Right lobe of liver (tissue), 6 donors: ENCODE measurements at places on chromosomes 6 and 20. TPM values are rescaled to one million over a fixed set of nuclear protein-coding genes. Genes with fewer than 3 reads are reported as not detected.

IPCEF1 gene
- 1.5 TPM for total RNA-seq

- DNase-seq, result no peak
Observed at GRCh38 chr6:159996626-159997497, 28.0 kb downstream of the IGF2R start.

- DNase-seq, result no peak
Observed at GRCh38 chr6:3159805-3160781, 2.7 kb upstream of the TUBB2A start.

DNA sequence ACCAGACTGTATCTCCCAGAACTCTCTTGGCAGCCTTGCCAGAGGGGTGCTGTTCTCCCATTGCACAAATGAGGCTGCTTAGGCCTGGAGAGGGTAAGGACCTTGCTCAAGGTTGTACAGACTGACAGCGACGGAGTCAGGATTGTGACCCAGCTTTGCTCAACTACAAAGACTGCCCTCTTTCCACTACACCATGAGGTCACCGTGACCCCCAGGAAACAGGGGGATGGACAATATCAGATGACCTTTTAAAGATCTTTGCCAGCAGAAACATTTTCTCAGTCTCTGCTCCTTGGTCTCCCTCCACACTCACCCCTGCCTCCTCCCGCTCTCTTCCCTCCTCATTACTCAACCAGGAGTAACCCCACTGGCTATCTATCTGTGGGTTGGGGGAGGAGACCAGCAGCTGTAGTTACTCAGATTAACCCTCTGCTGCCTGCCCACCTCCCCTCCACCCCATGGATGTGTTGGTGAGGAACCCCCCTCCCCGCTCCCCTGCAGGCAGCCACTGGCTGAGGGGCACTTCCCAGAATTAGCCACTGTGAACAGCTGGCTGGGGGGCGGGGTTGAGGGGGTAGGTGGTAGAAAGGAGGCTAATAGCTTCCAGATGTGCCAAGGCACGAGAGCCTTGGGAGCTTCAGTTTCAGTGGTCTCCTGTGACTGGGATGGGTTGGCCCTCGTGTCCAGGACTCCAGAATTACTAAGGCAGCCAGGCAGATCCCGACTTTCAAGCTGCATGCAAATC, 26.9 kb upstream of the MRPS18A start:
- no peak for DNase-seq

DNA sequence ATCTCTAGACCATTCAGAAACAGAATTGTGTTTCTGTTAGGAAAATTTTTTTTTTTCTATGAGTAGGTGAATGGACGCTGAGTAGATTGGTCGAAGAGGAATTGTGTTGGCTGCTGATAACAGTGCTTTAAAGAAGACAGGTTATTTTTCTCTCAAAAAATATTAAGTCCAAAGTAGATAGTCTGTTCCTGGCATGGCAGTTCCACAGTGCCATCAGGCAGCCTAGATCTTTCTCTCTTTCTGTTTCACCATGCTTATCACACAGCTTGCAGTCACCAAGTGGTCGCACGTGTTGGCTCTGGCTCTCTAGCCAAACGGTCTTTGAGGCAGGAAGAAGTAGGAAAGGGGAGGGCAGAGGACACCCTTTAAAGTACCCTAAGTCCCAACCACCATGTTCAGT, 22.4 kb upstream of the SERINC3 start:
- no peak for DNase-seq

- no peak for DNase-seq
Observed at GRCh38 chr6:37126493-37126958, 43.4 kb upstream of the PIM1 start.

- no peak for DNase-seq
Observed at GRCh38 chr6:1178590-1178989, 133.3 kb upstream of the FOXQ1 start.

DNA sequence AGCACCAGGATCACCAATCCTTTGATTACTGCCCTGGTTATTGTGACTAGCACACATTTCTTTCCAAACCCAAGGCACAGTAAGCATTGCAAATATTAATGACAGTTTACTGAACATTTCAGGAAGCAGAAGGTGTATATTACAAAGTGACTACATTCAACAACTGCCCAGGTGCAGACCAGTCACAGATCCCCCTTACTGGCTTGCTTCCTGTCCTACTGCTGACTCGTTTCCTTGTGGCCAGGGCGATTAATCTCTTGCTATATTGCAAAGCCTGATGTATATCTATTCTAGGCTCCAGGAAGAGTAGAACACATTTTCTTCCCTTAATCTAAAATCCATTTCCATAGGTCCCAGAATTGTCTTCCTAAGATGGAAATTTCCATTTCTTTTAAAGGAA, 77.2 kb upstream of the EPHA7 start:
- DNase-seq, result no peak

DNA sequence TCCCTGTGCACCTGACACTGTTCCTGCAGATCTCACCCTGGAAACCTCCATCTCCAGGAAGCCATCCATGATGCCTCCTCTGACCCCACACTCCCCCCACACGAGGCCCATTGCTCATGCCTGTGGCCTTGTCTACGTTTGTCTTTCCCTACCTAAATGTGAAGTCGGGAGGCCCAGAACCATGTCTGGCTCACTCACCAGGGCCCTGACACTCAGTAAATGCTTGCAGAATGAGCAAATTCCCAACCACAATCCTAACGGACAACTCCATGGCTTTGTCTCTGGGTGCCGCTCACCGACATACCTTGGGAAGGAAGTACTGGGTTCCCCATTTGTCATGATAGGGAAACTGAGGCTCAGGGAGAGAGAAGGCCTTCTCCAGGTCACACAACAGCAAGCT, 7.3 kb downstream of the PEDS1 start:
- no peak for DNase-seq

GRCh38 chr6:165636402-165637048, 26.5 kb downstream of the PDE10A start:
- no peak for DNase-seq

GRCh38 chr6:21273451-21273850, 320.1 kb upstream of the SOX4 start:
- no peak for DNase-seq

CTSA gene
- 94.0 TPM for total RNA-seq

CAPN11 gene
- total RNA-seq, result not detected

- DNase-seq, result no peak
Observed at GRCh38 chr6:105769987-105770386, 316.1 kb upstream of the PRDM1 start.

DNA sequence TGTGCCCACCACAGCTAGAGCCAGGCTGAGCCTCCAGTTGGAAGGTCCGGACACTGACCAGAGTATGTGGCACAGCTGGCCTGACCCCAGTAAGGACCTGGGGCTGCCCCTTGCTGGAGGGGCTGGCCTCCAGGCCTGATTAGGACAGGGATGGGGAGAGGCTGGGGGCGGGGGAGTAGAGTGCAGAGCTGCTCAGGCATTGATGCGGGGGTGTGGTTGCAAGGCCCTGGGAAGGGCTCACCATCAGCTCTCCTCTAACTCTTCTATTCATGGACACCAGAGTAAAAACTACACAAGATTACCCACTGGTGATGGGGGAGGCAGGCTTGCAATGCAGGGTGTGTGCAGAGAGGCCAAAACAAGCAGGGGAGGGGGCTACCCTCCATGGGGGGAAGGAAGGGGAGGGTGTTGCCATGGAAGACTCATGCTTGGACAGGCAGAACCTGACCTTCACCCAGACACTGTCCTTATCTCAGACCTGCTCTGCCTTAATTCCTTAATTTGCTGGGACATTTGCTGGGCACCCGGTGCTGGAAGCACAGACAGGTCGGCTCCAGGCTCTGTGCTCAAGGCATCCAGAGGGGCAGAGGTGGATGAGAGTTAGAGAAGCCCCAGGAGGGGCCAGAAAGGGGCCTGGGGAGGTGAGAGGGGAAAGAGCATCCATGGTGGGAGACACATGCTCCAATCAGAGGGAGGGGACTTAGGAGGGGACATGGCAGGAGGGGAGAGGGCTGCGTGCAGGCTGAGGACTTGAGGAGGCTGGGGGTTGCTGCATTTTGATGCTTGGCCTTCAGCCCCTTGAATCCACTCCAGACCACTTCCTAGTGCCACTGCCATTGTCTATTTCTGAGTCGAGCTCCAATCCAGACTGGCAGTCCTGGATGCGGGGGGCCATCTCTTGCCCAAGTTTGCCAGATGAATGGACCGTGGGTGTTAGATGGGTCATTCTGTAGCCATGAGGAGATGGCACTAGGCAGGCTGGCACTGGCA, 7.6 kb upstream of the EMILIN3 start:
- DNase-seq, result no peak

DNA sequence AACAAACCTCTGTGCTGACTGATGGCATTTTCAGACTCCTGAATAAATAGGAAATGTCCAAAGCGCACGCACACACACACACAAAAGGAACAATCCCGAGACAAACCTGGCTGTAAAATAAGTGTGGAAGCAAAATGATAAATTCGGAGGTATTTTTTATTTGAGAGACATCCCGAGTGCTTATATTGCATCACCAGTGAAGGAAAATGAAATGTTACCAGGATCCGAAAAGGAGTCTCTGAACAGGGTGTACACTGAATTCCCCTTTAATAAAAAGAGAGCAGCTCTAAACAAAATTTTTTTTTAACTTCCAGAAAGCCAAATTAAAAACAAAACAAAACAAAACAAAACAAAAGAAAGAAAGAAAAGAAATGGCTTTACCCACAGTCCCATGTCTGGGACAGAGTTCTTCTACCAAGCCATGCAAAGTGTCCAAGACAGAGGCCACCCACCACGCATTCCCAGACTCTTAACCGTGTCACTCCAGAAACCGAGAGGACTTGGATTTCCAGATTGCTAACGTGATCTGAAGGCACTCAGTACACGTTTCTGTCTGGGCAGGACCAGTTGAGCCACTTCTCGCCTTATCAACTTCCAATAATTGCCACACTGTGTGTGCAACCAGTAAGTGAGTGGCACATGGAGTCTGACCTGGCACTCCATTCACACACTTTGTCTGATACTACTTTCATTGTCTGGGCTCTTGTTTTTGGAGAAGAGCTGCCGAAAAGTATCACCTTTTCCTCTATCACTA, 817 bp downstream of the ME1 start:
- no peak for DNase-seq

- no peak for DNase-seq
Observed at GRCh38 chr6:131173680-131174079, 38.4 kb downstream of the AKAP7 start.

DNA sequence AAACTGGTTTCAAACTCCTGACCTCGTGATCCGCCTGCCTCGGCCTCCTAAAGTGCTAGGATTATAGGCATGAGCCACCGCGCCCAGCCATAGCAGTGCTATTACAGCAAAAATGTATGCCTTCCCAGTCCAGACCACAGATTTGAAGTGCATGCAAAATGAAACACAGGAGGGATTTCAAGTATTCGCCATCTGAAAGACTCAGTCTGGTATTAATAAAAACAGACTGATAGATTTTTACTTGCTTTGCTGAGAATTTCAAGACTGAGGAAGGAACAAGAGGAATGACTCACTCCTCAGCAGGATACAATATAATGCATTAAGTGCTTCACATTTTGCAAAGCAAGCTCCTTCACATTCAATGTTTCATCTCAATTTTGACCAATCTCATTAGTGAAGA, 134.9 kb downstream of the TMEM200A start:
- DNase-seq, result no peak

- DNase-seq, result no peak
Observed at GRCh38 chr6:34671801-34672656, 24.5 kb downstream of the ILRUN start.

DNA sequence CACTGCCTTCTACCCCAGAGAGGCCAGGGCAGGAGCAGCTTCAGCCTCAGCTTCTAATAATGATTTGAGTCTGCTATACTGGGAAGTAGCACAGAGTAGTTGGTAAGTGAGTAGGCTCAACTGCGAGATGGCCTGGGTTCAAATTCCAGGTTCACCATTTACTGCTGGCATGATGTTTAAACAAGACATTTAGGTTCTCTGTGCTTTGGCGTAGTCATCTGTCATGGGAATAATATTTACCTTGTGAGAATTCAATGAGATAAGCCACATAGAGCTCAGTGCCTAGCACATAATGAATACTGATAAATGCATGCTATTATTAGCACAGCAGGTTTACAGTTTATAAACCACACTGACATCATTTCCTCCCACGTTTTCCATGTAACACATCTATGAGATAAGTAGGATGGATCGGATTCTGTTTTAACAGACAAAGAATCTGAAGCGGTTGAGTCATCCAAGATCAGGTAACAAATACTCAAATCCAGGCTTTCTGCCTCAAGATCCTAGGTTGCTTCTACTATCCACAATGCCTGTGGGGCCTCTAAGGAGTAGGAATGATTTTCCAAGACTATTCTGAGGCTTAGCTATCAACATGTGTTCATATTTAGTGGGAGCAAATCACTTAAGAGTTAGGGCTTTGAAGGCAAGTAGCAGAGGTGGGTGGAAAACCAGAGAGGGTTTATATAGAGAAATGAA, 72.9 kb upstream of the DTNBP1 start:
- no peak for DNase-seq

- DNase-seq, result no peak
Observed at GRCh38 chr20:25685276-25686080, 11.2 kb downstream of the ZNF337 start.

PSORS1C2 gene
- not detected for total RNA-seq

DNA sequence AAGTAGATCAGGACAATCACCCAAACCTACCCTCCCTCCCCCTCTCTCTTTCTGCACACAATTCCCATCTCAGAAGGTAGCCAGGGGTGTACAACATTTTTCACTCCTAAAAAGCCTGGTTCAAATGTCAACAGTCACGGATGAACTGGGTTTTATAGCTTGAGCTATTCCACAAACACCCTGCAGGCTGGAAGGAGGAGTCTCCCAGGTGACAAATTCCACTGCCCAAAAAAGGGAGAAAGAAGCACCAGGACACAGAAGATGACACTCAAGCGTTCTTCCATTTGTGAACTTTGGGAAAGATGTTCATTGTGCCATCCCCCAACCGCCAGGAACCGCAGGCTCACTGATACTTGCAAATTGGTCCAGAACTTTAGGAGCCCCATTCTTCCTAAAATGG, 111.5 kb upstream of the NFATC2 start:
- no peak for DNase-seq

DNA sequence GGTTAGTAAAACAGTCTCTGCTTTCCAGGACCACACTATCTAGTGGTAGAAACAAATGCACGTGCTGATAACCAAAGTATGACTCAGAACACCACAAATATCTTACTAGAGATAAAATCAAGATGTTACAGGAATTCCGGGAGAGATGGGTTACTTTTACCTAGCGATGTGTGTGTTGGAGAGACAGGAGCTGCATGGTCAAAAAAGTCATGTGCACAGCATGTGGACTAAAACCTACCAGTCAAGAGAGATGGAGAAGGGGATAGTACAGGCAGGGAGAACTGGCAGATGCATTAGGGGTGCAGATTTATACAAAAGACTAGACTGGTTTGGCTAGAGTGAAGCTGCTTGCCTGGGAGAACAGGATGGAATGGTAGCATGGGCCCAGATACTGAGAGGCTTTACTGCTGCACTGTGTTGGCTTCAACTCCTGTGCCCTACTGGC, 75.3 kb upstream of the MRAP2 start:
- no peak for DNase-seq

CST1 gene
- not detected for total RNA-seq
